ENCODE measurements at places on chromosomes 12 and 14.
A peak's percentile ranks its signal among the peaks of the same experiment; 100 is the strongest.

- peak; percentile 78 for DNase-seq
These were observed 4.7 kb downstream of the RPL36AL start for GRCh38 chr14:49615776-49616175.

DNA sequence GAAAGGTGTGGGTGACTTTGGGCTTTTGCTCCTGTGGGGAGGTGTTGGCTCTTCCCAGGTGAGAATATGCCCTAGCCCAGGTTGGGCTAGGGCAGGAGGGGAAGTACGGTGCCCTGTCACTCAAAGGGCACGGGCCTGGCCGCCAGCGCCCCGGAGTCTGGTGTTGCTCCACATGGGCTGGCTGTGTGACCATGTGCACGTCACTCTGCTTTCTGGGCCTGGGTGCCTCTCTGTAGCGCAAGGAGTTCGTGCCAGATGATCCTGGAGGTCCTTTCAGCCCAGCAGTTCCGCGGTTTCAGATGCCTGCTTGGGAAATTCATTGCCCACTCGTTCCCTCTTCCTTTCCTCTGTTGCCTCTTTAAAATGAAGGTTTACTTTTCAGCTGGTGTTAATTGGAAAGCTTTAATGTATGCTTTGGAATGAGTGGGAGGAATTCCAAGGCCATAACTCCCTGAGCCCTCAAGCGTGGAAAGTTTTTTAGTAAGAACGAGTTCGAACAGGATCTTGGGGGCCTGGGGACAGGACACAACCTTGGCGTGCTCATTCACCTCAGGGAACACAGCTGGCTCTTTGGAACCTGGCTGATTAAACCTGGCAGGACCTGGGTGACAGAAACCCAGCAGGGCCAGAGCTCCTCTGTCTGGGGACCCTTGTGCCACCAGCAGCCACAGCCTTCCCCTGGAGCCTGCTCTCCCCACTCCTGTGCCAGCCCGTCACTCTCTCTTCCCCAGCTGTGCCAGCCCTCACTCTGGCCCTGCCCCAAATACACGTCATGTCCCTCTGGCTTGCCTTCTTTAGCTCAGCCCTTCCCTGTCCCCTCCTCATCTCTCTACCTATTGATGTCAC, 42.8 kb downstream of the TSPAN9 start:
- DNase-seq: no peak

DNA sequence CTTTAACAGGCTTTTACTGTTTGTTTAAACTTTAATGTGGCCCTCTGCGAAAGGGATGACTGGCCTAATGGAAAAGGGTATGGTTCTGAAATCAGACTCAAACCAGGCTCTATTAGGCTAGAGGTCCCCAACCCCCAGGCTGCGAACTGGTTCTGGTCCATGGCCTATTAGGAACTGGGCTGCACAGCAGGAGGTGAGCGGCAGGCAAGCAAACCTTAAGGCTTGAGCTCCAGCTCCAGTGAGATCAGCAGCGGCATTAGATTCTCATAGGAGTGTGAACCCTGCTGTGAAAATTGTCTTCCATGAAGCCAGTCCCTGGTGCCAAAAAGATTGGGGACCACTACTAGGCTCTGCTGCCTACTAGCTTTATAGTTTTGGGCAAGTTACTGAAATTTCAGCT, 11.1 kb downstream of the GALNT4 start:
- DNase-seq: no peak

DNA sequence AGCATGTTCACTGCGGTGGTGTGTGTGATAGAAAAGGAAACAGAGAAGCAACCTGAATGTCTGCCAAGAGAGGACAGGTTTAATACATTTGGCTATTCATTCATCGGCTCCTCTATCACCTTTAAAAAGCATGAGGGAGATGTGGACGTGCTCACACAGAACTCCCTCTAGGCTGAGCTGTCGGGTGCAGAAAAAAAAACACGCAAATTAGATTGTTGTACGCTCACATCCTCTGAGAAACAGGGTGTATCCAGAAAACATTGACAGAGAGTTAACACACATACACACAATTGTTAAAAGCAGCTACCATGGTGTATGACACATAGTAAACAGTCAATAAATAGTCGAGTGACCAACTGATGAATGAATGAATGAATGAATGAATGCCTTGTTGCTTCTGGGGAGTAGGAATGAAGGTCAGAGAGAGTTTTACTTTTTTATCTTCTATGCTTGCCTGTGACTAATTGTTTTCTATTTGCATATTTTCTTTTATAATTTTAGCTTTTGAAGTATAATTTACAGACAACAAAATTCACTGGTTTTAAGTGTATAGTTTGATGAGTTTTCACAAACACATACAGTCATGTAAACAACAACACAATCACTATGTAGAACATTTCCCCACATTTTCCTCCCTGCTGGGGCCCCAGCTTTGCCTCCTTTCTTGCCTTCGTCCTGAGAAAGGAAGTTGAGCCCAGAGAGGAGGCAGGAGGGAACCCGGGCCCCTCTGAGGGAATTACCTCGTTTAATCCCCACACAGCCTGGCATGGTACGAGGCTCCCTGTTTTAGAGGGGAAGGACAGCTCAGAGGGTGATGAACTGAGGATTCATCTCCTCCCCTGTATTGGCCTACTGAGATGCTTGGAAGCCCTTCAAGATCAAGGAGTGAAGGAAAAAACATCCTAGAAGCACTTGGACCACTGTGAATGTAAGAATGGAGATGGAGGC, 19.7 kb upstream of the FAM222A start:
- DNase-seq: no peak
